ENCODE measurements at places on chromosomes 7 and 10. TPM values are rescaled to one million over a fixed set of nuclear protein-coding genes. Genes with fewer than 3 reads are reported as not detected.

DNA sequence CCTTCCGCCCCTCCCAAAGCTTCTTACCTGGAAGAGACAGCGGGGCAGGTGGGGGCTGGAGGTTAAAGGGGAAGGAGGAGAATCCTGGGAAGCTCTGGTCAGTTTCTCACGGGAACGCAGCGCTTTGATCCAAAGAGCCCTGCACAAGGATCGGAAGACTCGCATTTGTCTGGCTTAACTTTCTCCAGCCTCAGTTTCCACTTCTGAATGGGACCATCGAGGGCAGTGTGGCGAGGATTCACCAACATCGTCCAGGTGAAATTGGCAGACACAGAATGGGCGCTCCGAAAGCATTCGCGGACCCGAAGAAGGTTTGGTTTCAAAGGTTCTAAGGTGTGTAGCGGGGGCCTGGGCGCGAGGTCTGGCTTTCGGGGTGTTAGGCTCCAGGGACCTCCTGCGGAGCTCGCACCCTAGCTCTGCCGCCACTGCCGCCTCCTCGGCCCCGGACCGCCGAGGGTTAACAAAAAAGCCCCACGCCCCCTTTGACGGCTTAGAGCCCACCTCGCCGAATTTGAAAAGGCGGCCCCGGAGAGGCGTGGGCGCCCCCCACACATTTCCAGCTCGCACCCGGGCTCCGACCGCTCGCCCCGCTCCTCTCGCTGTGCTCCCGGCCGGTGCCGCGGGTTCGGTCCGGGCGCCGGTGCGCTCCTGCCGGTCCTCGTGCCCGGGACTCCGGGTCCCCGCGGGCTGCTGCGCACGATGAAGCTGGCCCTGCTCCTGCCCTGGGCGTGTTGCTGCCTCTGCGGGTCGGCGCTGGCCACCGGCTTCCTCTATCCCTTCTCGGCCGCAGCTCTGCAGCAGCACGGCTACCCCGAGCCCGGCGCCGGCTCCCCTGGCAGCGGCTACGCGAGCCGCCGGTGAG lies at the start of gene COL26A1:
COL26A1 (plus strand) TSS at position 542 of the 862 bp plus-strand sequence; CDS start at position 700, 158 bp downstream.
- DNase-seq, result peak; percentile 39

DNA sequence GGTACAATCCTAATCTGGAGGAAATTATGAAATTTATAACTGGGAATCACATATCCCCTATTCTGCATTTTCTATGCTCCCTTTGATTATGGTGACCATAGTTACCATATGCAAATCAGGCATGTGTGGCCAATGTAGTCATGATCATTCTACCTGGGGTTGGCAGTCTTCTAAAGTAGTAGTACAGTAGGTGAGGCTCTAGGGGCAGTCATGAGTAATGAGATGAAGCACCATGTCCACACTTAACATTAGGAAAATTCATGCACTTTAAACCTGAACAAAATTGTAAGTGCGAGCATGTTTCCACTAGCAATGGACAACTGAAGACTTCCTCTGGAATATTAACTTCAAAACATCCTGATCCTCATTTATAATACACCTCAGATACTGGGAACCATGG lies 545.9 kb downstream of the SUGCT start:
- no peak for DNase-seq

- DNase-seq, result peak; percentile 47
Observed at GRCh38 chr7:115933471-115933870, 97.1 kb downstream of the TFEC start.

DNA sequence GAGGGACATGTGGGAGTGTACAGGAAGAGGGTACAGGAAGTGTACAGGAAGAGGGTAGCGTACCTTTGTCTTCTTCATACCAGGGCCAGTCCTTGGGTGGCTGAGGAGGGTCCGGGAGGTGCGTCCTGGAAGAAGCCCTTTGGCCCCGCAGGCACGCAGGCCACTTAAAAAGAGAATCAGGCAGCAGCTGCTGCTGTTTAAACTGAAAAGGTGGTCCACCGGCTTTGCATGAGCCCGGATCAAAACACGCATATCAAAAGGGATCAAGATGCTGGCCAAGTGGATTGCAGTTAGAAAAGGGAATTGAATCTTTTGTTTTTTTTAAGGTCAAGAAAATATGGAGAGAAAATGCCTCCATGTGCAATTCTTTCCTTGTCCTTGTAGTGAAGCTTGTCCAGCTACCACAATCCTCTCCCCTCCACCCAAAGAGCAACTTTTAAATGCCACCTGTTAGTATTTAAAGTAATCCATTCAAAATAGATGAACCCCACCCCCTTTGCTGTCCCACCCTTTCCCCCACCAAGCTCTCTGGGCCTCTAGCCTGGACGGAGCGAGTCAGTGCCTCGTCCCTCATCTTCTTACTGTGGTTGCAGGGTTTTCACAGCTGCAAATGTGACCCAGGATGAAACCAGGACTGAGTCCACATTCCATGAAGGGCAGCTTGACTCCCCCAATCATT lies 142.8 kb downstream of the GLCCI1 start:
- no peak for DNase-seq

DNA sequence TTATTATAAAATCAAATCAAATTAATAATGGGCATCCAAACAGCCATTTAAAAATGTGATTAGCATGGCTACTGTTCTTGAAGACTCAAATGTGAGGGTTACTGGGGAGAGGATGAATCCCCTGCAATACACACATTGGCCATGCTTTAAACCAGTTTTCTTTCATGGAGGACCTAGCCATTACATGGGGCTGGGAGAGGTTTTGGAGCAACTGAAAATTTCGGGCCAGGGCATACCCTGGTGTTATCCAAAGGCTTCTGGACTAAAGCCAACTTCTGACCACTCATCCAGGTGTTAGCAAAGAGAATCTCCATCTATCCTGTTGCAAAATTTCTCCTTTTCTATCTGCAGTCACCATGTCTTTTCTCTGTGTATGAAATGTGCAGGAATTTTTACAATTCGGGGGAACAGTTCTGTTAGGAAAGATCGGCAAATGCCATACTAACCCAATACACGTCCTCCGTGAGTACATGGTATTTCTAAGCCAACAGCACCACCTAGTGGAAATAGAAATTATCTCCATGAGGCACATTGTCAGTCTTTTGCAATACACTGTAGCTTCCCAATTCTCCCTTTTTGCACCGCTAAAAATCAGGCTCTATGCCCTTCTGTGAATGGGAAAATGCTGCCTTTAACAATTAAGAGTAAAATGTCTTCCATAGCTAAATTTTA lies 47.0 kb upstream of the ZNF107 start:
- peak; percentile 18 for DNase-seq

GRCh38 chr7:29565634-29565981 lies 2.0 kb downstream of the PRR15 start:
- no peak for DNase-seq

DNA sequence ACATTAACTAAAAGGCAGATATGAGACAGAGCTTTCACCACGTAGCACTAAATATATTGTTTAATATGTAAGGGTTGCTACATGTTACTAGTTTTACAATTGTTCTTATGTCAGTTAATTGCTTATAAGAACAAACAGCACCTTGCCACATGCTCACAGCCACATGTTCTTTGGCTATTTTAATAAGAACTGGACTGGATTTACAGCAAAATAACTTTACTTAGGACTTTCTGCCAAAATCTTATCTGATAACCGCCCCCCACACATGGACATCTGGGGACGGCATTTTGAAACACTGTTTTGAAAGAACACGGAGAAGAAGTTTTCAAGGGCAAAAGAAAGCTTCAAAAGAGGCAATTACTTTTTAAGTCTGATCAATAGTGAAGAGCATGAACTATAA lies 45.3 kb downstream of the JAZF1 start:
- no peak for DNase-seq

- no peak for DNase-seq
Observed at GRCh38 chr7:118590107-118590506, 365.6 kb downstream of the ANKRD7 start.

DNA sequence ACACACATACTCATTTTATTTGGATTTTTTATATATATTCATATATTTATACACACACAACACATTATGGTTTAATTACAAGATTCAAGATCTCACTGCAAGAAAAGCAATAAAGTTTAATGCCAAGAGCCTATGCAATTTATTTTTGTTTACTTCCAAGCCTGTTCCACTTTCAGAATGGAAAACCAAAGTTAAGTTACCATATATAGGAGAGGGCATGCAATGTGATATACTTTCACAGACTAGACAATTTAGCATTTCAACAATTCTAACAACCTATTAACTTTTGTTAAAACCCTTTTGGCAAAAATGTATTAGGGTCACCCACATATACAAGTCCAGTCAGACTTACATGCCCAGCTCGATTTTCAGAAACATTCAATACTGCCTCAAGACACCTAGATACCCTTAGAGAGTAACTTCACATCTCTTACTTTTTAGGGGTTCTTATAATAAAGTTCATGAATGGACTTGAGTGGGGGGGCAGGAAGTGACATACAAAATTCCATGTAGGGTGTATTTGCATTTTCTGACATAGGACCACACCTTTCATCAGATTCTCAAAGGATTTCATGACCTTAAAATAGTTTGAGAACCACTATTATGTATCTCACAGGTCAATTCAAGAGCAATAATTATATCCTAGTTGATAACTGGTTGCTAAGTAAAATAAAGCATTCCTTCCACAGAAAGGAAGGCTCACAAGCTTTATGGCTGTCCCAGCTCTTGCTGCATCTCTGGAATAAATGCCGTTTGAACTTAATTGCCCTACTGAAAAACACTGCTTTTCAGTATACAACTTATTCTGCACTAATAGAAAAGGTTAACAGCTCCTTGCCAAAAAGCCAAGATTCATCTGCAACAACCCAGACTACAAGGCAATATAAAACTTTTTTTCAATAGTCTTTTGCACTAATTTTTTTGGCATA lies 2.5 kb downstream of the P4HA1 start:
- DNase-seq, result peak; percentile 65

GRCh38 chr10:58322072-58322834 lies 12.6 kb upstream of the UBE2D1 start:
- DNase-seq, result peak; percentile 29

DNA sequence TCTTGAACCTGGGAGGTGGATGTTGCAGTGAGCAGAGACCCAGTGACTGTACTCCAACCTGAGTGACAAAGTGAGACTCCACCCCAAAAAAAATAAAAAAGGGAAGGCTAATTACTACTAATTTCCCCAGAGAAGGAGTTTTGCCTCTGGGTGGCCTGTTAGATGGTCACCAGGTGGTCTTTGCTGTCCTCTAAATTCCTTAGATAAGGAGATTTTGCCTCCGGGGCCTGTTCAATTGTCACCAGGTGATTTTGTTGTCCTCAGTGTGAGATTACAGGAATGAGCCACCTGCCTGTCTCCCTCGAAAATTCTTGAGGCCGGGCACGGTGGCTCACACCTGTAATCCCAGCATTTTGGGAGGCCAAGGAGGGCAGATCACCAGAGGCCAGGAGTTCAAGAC lies 24.4 kb upstream of the ZMIZ2 start:
- DNase-seq, result no peak

Gene ITPRID1
- total RNA-seq, result 0.44 TPM

Gene GSDME
- 6.9 TPM for total RNA-seq

Gene SOSTDC1
- 19.8 TPM for total RNA-seq

Gene ZNF239
- total RNA-seq, result 8.2 TPM

Gene MIOS
- 32.6 TPM for total RNA-seq

Data from muscle of leg (tissue), 16 donors.